ENCODE measurements at places on chromosomes 7 and 10.

DNA sequence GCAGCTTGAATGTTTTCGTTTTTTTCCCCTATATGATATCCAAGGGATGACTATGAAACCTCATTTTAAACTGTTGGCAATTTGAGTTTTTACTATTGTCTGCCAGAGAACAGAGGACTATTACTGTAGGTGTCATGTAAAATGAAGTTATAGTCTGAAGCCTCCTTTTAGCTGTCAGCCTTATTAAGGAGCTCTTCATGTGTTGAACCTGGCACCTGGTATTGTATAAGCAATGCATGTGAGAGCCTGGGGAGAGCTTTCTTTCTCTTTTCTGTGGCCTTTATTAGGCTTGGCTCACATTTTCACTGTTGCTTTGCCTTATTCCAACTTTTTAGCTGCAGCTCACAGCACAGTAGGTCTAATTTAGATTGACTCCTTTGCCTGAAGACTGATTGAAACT is 119.1 kb upstream of the FOXP2 start:
- no peak for DNase-seq

GRCh38 chr7:7476381-7476780 is 59.3 kb downstream of the COL28A1 start:
- no peak for DNase-seq

DNA sequence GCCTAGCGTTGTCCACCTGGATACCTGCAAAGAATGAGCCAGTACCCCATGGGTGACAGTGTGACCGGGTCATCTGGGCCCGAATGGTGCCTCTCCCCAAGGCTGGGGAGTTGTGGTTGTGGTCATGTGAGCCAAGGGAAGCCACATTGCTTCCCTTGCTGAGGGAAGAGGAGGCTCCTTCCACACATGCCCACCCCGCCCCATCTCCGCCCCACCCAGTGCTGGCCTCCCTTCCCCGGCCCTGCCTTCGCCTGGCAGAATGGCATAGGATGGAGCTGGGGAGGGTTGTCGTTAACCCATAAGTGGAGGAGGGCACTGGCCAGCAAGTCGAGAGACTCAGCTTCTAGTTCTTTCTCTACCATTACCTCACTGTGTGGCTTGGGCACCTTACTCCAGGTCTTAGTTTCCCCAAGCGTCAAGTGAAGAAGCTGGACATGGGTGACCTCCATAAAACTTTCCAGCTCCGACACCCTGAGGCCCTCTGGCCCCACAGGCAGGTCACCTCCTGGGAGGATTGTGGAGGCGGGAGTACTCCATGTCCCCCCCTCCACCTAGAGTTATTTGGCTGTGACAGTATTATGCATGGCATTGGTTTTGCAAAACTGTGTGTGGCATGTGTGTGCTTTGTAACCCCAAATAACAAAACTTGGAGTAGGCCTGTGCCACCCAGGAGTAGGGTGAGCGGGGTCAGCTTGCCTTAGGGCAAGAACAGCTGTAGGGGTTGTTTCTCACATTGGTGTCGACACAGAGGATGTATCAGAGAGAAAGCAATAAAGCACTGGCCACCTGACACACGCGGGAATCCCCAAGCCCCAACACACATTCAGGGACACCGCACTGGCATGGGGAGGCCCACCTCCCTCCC is 90.5 kb upstream of the MACROH2A2 start:
- no peak for DNase-seq

DNA sequence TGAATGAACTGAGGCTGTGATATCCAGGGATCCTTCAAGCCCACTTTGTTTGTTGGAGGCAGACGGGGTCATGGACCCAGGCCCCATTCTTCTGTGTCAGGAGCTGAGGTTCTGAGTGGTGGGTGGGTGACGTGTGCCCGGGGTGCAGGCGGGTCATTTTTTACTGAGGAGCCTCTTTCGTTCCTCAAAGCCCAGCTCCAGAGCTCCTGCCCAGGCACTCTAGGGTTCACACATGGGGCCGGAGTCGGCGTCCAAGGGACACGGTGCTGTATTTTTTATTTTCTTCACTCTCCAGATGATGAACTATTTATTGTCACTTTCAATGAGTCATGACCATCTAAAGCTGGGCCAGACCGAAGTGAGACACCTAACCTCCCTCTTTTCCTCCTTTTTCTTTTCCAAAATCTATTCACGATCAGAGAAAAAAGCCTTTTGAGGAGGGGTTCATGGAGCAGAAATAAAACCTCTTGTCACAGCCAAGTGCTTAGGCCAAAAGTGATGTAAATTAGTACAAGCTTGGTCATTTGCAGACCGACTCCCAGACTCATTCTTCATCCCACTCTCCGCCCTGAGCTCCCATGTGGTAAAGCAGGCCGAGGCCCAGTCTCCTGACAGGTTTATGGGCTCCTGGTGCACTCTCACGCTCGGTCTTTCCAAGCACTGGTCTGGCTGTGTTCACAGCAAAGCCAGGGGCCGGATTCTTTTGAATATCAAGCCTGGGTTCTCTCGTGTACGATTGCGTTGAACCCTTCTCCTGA is 41.4 kb upstream of the PITRM1 start:
- DNase-seq = no peak

DNA sequence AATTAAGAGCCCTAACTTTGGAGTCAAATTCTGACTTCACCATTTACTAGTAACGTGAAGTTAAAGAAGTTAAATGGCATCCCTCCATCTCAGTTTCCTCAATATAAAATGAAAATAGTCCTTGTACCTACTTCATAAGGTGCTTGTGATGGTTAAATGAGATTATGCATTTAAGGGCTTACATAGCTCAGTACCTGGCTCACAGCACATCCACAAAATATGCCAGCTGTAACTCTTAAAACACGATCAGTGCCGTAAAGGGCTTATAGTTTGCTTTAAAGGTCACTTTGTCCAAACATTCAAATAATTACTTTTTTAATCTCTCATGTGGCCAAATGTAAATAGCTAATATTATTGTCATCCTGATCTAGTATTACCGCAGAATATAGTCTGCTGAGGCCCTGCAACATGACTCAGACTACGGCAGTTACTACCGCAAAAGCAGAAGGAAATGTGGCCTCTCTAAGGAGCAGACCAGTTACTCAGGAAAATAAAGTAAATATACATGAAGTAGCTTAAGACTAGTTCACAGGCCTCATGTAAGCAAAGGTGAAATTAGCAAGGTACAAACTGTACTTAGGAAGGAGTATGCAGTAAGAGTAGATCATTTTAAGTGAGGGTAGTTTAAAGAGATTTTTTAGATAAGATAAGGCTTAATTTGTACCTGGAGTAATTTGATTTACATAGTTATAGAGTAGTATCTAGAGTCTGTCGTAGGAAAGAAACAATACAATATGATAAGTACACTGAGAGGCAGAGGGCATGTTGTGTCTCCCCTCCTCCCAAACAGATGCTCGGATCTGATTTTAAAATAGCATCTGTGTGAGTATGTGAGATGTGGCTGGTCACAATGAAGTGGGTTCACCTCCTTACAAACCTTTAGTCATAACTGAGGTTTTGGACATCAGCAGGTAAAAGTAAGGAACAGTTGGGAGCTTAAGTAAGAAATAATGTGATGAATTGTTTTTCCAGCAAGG is 13.1 kb downstream of the CASP2 start:
- DNase-seq = no peak

GRCh38 chr7:150385302-150385723 is 6.2 kb downstream of the ZNF775 start:
- DNase-seq = no peak

DNA sequence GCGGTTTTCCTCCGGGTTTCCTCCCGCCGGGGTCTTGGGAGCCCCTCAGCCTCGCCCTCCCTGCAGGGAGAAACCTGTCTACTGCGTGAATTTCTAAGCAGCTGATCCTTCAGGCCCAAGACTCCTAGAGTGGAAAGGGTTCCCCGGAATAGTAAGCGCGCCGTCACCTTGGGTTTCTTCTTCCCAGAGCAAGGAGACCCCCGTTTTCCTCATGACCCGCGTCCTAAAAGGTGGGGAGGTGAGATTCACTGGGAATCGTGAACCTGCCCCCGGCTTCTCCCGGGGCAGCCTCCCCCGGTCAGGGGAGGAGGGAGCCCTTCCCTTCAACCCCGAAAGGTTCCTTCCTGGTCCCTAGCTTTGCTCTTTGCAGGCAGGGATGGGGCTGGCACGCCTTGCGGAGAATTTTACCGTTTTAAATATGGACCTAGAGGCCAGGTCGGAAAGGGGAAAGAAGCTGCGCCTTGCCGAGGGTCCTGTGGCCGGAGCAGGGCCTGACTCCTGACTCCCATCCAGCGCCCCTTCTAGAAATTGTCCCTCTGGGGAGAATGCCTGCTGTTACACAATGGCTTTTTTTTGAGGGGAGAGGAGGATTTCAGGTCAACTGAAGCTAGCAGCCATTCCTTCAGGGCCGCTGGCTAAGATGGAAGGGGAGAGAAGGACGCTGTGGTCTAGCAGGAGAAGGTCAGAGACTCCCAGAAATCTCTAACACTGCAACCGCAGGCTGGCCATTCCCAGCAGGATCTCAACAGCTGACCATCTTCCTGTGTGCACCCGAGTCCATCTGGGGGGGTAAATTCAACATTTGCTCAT is 11.6 kb upstream of the MNX1 start:
- DNase-seq = no peak
